ENCODE measurements at places on chromosomes 4 and X.

GRCh38 chrX:747176-747575 lies 116.6 kb downstream of the SHOX start:
- no peak for DNase-seq

DNA sequence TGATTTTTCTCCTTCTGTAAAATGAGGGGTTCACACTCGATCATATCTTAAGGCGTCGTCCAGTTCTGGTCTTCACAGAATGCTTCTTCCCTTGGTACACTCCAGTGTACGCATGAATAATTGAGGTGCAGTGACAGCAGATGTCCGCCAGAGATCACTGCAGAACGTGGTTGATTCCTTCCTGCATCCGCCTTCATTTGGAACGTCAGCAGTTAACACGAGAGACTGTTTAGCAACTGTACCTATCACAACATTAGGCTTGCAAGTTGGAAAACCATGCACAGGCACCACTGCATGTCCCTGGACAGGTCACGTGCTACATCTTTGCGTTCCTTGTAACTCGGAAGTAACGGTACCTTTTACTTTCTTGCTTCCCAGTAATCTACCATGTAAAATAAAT lies 66.0 kb upstream of the GEMIN8 start:
- DNase-seq, result no peak

DNA sequence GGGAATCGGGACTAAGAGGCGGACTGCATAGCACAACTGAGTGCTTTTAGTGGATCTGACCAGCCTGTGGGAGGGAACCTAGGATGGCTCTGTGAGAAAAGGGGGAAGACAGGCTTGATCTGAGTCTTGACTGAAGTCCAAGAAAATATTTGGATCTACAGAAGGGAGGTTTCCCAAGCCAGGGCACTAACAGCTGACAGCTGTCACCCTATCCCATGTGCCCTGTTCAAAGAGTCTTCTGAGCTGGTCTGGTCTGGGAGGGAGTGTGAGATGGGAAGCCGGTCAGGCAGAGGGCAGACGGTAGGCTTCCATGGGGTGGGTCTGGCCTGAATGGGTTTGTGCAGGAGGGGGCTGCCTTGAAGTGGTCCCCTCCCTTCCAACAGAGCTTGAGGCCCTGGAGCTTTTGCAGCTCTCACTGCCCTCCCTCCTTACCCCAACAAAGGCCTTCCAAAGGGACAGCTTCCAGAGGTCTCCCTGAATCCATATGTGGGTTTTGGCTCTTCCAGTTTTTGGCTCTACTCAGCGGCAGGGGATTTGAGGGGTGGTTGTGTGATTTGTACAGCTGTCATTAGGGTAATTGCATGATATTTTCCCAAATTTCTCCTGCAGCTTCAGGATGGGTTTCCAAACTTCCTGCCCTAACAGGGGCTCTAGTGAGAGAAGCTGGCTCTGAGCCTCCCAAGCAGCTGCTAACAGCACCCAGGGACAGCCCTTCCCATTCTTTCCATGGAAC lies 643.7 kb downstream of the BCOR start:
- DNase-seq, result peak; percentile 82

DNA sequence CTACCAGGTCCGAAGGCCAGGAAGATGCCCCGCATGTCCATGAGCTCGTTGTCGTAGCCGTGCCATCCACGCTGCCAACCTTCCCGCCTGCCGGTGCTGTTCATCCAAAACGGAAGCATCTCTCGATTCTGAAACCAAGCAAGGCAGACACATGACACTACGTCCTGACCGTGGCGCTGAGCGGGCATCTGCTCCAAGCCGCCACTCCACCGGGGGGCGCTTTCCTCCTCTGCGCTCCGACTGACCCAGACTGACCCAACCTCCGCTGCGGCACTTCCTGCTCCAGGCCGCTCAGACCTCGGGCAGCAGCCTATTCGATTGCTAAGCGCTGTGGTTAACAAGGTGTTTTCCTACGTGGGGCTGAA lies 120.5 kb downstream of the ENPP6 start:
- DNase-seq, result peak; percentile 54

DNA sequence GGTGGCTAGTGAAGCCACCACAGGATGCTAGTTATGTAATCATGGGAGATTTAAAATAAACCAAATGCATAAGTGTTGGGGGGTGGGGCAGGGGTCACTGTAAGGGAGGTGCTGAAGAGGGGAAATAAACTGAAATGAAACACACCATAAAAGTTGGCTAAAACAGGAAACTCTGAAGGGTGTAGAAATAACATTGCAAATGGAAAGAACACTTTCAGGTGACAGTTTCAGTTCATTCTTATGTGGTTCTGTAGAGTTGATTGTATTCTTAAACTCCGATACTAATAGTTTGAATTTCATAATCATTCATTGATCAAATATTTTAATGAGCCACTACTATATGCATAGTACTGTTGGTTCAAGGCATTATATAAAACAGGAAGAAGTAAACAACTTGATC lies 80.1 kb downstream of the HDAC8 start:
- DNase-seq, result no peak

GRCh38 chr4:148077581-148077980 lies 345.7 kb downstream of the ARHGAP10 start:
- no peak for DNase-seq

DNA sequence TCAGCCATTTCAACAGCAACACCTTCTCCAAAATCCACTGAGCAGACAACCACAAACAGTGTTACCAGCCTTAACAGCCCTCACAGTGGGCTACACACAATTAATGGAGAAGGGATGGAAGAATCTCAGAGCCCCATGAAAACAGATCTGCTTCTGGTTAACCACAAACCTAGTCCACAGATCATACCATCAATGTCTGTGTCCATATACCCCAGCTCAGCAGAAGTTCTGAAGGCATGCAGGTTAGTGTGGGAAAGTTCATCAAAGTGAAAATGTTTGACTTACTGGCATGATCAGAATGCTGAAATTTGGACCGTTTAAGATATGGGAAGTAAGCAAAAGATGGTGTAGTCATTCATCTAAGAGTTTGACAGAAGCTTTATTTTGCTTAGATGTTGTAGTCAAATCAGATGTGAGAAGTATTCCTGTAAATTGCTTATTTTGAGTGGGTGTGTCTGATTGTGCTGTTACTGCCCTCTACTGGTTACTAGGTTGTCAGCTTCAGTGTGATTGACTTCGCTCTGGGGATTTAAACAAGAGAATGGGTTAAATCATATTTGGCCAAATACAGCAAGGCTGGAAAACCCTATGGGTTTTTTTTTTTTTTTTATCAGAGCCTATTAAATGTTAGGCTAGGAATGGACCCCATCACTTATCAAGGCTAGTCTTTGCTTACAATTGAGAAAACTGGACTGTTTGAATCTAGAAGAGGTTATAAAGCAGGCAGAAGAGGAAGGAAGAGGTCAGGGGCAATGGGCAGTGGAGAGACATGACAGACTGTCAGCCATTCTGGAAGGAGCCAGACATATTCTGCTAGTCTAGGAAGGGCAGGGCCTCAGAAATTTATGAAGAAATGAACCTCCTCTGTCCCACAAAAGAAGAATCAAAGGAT lies 130.3 kb downstream of the DIPK2B start:
- peak; percentile 23 for DNase-seq

DNA sequence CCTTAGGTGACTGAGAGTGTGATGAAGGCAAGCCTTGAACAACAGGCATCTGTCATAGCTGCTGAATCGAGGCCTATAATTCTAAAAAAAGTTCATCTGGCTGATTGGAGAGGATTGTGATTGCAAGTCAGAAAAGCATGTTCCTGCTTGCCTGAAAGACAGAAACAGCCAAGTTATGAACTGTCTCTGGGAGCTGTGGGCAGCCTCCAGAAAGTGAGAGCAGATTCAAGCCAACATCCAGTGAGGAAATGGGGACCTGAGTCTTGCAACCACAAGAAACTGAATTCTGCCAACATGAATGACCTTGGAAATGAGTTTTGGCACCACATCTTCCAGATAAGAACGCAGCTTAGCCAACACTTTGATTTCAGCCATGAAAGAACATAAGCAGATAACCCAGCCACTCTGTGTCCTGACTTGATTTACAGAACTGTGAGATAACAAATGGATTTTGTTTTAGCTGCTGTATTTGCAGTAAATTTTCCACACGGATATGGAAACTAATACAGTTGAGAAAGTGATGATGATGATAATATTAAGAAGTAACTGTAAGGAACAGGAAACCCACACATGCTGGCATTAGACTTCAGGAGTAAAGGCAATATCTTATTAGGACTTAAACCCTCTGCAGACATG lies 240.3 kb upstream of the NDST3 start:
- DNase-seq, result no peak

DNA sequence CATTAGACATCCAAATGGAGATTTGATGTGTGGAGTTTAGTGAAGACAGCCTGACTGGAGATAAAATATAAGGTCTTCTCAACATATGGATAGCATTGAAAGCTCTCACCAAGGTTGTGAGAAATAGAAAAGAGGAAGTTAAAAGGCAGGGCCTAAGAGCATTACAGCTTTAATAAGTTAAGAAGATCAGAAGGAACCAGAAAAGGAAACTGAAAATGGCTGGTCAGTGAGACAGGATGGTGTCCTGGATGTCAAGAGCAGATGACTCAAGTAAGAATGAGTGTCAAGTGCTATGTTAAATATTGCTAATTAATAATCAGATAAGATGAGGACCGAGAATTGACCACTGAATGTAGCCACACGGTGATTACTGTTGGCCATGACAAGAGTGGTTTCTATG lies 642.9 kb downstream of the STPG2 start:
- no peak for DNase-seq
